Mesothelial cell of epicardium (in vitro differentiated cells): ENCODE measurements at places on chromosomes 16 and 17.

GRCh38 chr17:49872754-49873377, 25.0 kb upstream of the TAC4 start:
- DNase-seq, result no peak

GRCh38 chr17:56136301-56136700, 17.0 kb upstream of the ANKFN1 start:
- DNase-seq, result no peak

GRCh38 chr16:50694206-50694605, 800 bp downstream of the NOD2 start:
- no peak for DNase-seq

DNA sequence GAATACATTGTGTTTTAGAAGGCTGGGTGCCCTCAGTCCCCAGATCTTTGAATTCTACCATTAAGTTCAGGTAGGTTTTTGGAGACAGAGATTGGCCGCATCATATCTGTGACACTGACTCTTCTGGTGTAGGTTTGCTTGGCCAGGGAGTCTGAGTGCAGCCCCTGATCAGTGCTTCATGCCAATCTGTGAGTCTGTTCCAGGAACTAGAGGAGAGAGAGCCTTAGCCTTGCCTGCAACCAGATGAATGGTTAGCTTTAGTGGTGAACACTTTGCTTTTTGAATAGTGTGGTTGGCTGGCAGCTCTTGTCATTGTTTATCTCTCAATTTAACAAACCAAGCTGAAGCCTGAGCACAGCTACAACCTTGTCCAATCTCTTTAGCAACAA, 87.8 kb downstream of the PLXDC1 start:
- no peak for DNase-seq

- DNase-seq, result no peak
Observed at GRCh38 chr16:34801875-34802274, 1342.5 kb downstream of the TP53TG3F start.

DNA sequence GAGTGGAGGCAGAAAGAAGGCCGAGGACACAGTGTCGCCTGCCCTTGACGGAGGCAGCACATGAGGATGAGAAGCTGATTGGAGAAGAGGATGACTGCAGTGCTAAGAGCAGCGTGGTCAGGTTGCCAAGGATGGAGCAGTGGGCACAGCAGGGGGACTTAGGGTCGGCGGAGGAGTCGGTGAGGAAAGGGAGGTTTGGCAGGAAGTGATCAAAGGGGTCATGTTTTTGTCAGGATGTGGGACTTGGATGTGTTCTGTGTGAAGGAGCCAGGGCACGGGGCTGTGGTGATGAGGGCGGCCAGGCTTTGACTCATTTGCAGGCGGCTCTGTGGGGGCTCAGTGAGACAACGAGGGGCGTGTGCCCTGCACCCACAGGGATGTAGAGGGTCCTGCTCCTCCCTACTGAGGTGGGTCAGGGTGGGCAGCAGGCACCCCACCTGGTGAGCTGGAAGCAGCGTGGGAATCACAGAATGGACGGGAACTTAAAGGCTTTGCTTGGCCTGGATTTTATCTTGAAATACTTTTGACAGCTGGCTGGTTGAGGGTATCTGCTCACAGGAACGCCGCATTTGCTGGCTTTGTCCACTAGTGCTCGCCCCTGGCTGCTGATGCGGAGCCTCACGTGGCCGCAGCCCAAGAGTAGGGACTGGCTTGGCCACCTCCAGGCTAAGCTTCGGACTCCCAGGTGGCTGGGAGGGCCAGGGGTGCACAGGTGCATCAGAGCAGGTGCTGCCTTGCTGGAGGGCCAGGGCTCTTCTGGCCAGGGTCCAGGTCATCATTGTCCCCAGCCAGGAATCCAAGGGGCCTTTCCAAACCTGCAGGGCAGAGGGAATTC, 6.0 kb downstream of the MPG start:
- DNase-seq, result no peak

GRCh38 chr16:17227278-17227677, 243.5 kb downstream of the XYLT1 start:
- no peak for DNase-seq

DNA sequence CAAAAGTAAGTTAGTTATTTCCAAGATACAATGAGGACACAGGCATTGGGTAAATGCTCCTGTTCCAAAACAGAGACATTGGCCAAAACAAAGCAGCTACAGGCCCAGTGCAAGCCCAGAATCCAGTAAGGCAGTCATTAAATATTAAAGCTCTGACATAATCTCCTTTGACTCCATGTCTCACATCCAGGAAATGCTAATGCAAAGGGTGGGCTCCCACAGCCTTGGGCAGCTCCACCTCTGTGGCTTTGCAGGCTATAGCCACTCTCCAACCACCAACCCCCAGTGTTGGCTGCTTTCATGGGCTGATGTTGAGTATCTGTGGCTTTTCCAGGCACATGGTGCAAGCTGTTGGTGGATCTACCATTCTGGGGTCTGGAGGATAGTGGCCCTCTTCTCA, 733.4 kb upstream of the SOX9 start:
- no peak for DNase-seq
